ENCODE measurements at places on chromosomes 2 and 18.

DNA sequence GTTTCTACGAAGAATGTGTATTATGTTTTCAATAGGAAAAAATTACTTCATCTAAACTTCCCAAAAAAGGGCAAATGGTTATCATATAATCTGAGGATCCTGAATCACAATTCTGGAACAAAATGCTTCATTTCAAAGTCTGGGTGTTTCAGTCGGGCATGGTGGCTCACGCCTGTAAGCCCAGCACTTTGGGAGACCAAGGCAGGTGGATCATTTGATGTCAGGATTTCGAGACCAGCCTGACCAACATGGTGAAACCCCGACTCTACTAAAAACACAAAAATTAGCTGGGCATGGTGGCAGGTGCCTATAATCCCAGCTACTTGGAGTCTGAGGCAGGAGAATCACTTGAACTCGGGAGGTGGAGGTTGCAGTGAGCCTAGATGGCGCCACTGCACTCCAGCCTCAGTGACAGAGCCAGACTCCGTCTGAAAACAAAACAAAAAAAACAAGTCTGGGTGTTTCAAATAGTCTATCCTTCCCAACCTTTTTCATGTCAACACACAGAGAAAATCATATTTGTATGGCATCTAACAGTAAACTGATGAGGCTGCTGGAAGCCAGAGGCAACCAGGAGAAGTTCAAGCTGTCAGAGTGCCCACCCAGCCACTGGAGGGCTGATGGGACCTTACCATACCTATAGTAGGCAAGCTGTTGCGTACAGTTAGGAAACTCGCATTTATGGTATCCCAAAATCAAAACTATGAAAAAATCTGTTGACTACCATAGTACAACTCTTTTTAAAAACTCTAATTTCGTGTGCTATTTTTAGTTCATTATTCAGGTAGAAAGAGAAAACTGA lies 14.6 kb downstream of the NBAS start:
- DNase-seq, result no peak

DNA sequence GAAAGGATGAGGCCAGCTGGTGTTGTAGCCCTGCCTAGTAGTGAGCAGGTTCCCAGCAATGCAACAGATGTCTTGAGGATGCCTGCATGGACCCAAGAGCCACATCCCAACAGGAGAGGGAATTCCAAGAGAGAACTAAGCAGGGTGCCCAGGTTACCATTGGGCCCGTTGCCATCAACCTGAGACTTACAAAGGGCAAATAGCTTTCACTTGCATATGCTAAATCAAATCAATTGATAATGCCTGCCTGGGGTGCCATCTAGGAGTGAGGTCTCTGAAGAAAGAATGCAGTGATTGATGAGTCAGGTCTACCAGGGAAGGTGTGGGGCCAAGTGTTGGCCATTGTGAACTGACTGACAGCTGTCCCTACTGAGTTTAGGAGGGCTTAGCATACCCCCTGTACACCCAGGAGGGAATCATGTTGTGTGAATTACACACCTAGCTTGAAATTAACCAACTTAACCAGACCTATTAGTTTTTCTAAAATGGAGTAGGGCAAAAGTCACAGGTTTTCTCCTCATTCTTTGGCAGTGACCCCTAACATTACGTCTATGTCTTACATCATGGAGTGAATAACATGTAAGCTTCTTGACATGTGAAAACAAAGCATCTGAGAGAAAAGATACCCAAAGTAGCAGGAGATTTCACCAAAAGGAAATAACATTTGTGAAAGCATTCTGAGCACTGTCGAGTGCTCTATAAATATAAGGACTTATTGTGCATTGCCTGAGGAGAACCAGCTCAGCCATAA lies 32.3 kb downstream of the FHOD3 start:
- DNase-seq, result no peak

DNA sequence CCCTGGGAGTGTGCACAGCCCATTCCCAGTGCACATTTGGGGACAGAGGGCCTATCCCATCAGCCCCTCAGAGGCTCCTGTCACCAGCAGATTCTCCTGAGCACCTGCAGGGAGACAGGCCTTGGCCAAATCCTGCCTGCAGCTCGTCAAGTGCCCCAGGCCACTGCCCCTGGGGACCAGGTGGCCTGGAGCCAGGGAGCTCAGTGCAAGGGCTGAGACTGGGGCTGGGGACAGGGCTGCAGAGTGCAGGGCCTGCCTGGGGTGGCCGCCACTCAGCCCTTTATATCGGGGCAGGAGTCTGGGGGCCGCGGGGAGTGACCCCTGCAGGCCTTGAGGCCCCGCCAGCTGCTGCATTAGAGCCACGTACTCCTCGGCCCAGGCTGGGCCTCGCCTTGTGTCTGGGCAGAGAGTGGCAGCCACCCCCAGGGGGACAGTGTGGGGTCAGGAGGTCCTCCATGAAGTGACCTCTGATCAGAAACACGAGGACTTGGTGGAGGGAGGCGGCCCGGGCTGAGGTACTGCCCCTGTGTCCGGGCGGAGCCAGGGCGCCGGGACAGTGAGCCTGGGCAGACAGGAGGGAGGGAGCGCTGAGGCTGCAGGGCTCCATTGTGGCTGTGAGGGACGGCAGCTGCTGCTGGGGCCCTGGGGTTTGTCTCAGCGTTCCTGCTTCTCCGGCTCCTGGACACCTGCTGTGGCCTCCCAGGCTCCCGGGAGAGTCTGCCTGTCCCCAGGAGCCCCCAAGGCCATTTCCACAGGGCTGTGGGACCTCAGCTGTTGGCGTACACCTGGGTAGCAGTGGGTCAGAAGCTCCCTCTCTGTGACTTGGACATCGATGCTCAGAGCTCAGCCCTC lies 24.2 kb downstream of the GPC1 start:
- DNase-seq, result no peak

DNA sequence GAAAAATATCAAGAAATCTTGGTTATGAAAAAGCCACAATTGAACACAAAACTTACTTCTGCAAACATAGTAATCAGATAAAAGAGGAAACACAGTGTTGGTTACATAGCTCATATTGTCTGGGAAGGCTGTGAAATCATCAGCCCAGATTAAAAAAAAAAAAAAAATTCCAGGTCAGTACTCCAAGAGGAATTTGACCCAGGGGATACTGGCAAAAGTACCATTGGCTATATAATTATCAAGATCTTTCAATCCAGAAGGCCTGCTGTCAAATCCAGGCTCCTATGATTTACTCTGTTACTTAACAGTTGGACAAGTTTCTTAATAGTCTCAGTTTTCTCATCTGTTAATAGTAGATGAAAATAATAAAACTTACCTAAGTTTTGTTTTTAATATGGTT lies 12.9 kb upstream of the IKZF2 start:
- DNase-seq, result no peak

DNA sequence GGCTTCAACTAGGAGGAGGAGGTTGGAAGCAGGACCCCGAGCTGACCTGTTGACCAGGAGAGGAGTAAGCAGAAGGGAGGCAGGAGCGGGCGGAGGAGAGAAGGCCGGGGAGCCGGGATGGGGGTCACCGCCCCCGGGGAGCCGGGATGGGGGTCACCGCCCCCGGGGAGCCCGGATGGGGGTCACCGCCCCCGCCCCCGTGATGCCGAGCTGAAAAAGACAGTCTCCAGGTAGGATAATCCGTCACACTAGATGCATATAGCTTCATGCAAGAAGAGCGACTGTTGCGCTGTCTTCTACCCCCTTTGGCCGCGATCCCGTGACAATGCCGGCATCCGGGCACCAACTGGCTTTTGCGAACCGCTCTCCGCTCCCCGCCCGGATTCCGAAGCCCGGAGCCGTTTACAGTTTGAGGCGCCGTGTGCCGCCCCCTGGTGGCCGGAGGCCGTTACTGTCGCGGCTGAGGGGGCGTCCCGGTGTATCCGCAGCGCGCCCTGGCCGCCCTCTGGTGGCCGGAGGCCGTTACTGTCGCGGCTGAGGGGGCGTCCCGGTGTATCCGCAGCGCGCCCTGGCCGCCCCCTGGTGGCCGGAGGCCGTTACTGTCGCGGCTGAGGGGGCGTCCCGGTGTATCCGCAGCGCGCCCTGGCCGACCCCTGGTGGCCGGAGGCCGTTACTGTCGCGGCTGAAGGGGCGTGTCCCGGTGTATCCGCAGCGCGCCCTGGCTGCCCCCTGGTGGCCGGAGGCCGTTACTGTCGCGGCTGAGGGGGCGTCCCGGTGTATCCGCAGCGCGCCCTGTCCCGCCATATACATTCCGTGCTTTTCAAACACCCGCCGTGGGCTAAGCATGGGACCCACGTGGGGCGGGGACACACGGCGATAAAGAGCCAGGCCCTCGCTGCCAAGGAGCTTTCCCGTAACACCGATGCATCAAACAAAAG lies 89.6 kb downstream of the ACTR3 start:
- DNase-seq, result no peak

DNA sequence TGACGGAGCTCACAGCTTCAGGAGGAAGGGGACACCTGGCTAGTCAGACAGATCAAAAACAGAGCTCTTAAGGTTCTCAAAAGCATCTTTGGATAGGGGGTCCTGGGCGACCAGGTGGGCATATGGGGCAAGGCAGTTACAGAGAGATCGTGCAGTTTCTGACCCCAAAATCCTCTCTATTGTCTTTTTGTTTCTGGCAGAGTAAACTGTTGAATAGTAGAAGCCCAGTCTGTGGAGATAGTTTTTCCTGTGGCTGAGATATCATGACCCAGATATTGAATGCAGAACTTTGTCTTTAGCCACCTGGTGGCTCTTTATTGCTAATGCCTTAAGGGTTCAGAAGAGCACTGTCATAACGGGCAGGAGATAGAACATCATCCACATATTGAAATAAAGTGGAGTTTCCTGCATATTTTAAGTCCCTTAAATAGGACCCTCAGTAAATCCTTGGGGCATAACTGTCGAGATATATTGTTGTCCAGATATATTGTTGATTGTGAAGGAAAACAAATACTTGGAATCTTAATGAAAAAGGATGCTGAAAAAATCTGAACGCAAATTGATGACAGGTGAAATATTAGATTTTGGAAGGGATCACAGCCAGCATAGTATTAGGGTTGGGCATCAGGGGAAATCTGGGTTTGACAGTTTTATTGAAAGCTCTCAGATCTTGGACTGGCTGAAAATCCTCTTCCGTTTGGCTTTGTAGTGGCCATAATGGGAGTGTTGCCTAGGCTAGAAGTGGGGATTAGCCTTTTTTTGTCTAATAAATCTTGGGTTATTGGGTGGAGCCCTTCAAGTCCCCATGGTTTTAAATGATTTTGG lies 14.1 kb upstream of the ZDBF2 start:
- peak; percentile 4 for DNase-seq

DNA sequence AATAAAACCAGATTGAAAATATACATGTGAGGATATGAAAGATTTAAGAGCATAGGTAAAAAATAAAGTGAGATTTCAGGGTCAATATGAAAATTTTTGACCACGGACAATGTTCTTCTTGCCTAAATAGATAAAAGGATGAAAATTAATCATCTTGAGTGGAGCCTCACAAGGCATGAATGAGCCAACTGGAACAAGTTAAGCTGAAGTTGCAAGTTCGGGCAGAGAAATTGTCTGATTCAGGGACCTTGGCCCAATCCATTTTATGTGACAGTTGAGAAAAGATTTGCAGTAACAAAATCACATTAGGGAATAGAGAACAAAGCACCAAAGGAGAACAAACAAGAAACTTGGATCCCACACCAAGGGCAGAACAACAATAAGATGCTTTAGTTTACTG lies 305.3 kb downstream of the TMX3 start:
- no peak for DNase-seq

- no peak for DNase-seq
Observed at GRCh38 chr2:209636076-209636475, 135.6 kb upstream of the UNC80 start.

DNA sequence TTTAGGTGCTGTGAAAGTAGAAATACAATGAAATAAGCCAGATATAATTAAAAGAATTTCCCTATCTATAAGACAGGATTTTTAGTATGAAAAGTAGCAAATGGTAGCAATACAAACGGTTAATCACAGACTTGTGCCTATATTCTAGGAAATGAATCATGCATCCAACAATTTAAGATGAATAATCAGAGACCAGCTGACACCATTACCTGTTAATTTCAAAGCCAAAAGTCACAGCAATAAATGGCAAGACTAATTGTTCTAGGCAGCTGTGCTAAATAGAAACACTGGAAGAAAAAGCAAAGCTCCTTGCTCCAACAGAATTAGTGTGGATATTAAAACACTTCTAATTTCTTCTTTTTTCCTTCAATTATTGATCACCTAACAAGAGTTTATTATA lies 35.1 kb upstream of the MPP4 start:
- DNase-seq, result no peak

GRCh38 chr2:176832086-176832485 lies 380.5 kb upstream of the HNRNPA3 start:
- DNase-seq, result no peak

DNA sequence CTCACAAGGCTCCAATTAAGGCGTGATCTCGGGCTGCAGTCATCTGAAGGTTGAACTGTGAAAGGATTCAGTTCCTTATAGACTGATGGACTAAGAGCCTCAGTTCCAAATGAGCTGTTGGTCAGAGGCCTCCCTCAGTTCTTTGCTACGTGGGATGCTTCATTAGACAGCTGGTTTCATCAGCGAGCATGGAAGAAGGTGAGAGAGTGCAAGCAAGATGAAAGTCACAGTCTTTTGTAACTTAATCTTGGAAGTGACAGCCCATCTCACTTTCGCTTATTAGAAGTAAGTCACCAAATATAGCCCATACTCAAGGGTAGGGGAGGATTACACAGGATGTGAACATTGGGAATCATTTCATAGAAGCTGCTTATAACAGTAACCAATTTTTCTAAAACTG lies 26.8 kb downstream of the PPP1CB start:
- DNase-seq, result no peak

DNA sequence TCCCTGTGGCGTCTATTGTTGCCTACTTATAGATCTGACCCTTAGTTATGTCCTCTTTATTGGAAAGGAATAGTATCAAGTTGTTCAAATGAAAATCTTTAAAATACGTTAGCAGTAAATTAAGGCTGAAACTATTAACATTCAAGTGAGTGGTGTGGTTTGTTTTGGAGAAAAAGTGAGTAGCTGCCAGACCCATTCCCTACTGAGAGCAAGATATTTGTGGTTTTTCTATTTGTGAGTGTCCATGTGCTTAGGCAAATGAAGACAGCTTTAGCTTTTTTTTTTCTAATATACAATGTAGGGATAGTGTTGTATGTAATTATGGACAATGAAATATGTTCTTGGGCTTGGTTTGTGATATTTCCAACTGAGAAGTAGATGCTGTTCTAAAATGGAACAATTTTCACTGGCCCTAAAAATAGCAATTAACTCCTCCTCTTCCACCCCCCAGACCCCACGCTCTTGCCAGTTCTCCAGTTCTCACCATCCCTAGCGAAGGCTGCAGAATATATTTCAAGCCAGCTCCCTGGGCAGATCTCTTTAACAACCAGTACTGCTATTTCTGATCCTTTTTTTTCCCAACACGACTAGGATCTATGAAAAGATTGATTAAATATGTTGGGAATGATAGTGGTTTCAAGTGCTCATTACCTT lies 83.1 kb downstream of the CCDC85A start:
- no peak for DNase-seq

GRCh38 chr2:241905716-241906377 lies 36.3 kb downstream of the RTP5 start:
- DNase-seq, result no peak

GRCh38 chr2:37350034-37350433 lies 5.6 kb downstream of the QPCT start:
- peak; percentile 75 for DNase-seq
